ENCODE measurements at places on chromosomes 3 and 15.

DNA sequence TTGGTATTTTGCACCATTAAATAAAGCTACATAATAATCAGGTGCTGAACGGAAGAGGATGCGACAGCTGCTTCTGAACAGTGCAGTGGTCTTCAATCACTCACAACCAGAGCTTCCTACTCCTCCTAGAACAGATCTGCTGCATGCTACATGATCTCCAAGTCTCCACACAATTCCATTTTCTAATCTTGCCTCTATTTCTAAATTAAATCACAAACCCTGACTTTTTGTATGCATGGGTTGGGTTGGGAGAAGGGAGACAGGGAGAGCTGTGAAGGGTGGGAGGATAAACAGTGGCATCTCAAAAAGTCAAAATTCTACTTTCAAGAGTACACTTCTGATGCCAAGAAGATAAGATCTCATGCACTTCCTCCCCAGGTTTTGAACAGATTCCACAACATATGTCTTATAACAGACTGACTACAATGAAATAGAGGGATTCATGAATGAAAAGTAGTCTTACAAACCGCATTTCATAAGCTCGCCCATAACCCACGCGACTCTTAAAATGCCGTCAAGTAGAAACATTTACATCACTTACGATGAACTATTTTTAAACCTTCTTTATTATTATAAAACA lies 57.2 kb downstream of the CHSY1 start:
- DNase-seq = no peak

DNA sequence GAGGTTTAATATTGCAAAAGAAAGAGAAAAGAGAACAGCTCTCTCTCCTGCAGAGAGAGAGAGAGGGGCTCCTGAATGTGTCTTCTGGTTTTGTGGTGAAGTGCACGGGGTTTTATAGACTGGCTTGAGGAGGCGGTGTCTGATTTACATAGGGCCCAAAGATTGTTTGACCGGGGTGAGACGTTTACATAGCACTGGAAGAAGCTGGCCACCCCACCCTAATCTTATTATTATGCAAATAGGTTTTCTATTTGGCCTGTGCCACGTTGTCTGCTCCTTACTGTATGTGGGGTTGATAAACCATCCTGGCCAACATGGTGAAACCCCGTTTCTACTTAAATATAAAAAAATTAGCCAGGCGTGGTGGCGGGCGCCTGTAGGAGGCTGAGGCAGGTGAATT lies 268.6 kb downstream of the SV2B start:
- DNase-seq = no peak

DNA sequence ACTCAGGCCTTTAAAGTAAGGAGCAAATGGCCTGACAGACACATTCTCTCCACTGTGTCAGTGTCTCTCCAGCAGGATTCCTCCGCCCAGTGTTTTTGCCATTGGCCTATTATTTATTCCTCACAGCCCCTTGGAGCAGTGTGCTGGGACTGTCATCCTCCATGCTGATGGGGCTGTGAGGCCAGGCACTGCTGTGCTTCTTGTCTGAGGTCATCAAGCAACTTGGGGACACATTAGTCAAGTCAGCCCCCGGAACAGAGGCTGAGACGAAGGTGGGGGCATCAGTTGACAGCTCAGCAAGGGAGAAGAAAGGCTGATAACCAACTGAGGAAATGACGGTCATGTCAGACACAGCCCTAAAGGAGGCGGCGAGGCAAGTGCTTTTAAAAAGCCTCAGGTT lies 67.4 kb downstream of the XXYLT1 start:
- no peak for DNase-seq

DNA sequence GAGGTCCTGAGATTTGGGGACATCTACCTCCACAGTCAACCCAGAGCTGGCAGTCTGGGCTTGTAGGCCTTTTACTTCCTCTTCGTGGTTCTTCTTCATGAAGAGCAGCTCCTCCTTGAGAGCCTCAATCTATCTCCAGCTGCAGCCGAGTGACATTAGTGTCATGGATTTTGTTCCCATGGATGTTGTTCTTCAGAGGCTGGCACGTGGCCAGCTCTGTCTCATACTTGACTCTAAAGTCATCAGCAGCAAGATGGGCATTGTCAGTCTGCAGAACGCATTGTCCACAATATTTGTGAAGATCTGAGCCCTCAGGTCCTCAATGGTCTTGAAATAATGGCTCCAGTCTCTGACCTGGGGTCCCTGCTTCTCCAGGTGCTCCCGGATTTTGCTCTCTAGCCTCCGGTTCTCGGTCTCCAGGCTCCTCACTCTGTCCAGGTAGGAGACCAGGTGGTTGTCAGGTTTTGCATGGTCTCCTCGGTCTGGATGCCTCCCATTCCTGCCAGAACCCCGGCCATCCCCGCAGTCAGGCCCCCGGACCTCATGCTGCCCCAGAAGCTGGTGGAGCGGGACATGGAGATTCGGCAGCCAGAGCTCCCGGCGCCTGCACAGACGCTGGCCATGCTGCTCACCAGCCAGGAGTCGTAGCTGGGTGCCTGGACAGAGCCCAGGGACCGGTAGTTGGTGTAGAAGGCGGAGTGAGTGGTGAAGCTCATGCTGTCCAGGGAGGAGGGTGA lies 3.4 kb upstream of the CCNL1 start:
- no peak for DNase-seq

- DNase-seq = no peak
Measured at GRCh38 chr15:29822684-29823459, 604 bp upstream of the TJP1 start.

DNA sequence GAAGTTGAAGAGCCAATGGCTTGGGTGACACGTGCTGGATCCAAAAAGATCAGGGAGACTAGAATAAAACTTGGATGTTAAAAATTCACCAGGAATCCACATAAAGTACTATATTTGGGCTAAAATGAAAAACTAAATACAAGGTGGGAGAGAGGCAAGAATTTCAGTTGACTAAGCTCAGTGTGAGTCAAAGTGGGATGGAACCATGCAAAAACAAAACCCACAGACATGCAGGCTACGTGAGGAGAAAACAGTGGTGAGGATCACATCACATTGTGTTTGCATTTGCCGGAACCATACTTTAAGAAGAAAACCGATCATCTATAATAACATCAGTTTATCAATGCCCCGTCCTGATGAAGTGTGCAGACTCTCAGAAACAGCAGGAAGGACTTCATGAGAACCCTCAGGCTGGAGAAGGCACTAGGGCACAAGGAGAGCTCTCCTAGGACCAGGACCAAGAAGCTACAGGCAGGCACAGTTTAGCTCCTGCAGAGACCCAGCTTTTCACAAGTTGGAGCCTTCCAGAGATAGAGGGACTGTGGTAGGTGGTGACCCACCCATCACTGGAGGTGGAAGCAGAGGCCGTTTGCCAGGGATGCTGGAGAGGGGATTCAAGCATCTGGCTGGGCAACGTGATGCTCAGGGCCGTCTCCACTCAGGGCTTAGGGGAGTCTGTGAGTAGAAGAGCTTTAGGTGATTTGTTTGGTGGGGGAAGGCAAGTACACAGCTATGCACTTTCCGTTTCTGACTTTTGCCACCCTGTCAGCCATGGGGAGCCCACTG lies 29.0 kb upstream of the NR2E3 start:
- no peak for DNase-seq

DNA sequence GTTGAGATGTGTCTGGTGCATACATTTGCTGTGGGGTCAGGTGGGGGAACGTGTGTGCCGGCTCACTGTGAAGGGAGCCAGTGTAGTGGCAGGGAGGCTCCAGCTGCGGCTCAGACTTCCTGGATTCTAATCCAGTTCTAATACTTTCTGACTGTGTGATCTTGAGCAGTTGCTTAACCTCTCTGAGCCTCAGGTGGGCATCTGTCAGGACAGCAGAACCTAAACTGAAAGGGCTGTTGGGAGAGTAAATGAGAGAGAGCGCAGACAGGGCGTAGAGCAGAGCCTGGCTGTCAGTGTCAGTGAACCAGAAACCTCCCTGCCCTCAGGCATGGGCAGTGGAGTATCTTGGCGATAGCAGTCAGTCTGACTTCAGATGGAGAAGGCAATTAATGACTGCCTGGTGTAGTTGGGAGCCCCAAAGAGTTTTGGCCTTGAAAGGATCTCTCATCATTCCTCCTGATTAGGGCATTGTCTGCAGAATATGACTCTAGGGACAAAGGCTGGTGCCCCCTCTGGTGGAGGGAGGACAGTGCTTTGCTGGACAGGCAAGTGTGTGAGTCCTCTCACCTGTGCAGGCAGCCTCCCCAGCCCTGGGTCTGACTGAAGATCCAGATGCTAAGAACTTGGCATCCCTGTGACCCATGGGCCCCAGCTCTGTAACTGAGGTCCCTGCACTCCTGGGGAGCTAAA lies 9.6 kb downstream of the KBTBD13 start:
- no peak for DNase-seq

DNA sequence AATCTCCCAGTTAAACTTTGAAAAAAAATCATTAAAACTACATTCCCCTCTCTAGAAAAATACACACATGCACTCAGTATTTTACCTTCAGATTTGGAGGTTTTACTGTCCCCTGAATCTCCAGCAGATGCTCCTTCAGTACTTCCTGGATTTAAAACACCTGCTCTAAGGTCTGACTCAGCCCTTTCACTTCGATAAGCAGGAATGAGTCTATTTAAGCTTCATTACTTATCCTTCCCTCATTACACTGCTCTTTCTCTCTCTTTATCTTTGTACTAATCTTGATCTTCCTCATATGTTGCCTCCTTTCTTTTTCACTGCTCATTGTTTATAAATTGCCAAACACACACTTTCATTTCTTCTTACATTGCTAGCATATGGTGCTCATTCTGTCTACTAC lies 443.9 kb downstream of the DIPK2A start:
- DNase-seq = no peak

- no peak for DNase-seq
Measured at GRCh38 chr3:194713299-194714136, 27.8 kb downstream of the FAM43A start.

DNA sequence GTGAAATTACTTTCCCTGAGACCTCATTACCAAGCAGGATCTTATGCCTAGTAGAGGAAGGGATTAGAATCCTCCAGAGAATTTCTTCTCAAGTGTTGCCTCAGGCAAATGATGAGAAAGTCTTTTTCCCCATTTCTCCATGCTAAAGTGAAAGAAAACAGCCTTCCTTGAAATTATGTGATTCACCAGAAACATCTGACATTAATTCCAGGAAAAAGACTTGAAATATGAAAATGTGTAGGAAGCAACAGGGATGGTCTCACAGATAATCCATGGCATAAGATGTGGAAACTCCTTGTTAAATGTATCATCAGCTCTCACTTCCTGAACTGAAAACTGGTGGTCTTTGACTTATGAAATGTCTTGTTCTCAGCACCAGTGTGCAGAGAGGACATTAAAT lies 17.9 kb upstream of the ABI3BP start:
- DNase-seq = no peak

GRCh38 chr3:71370467-71370866 lies 213.1 kb downstream of the FOXP1 start:
- no peak for DNase-seq

DNA sequence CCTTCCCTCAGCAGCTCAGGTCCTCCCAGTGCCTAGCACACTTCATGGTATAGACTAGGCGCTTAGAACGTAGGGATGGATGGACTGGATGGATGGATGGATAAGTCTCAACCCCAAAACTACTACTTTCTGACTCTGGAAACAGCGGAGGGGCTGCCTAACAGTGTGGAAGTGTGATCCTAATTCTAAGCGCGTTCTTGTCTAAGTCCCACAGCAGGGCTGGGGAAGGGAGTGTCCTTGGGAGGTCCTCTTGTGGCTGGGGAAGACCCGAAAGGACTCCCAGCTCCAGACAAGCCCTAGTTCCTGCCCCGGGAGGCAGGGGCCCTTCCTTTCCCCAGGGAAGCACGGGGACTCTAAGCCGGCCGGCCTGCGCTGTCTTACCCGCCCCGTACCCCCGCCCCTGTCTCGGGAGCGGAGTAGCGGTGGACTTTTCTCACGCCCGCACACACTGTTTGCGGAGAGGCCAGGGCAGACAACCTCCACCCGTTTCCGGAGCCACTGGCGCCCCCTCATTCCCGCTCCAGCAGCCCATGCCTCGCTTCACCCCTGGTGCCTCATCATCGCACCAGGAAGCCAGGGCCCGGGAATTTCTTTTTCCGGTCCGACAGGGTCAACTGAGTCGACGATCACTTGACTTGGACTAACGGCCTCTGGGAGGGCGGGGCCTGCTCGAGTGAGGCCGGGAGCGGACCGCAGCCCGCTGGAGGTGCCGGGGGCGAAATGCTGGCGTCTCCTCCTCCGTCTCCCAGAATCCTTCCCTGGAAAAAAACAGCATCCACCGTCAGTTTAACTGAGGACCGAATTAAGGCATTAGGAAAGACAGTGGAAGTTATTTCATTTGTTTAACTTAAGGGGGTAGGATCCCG lies 133.3 kb downstream of the TBC1D2B start:
- DNase-seq = peak; percentile 21

- DNase-seq = no peak
Measured at GRCh38 chr3:143924522-143925285, 46.9 kb upstream of the DIPK2A start.

- DNase-seq = no peak
Measured at GRCh38 chr3:120449251-120449650, 1.5 kb downstream of the FSTL1 start.

- no peak for DNase-seq
Measured at GRCh38 chr15:74872702-74873035, 496 bp downstream of the SCAMP2 start.
